ENCODE measurements at places on chromosomes 11 and 22.

- DNase-seq, result no peak
These were observed 63.9 kb downstream of the UVRAG start for GRCh38 chr11:75878933-75879332.

DNA sequence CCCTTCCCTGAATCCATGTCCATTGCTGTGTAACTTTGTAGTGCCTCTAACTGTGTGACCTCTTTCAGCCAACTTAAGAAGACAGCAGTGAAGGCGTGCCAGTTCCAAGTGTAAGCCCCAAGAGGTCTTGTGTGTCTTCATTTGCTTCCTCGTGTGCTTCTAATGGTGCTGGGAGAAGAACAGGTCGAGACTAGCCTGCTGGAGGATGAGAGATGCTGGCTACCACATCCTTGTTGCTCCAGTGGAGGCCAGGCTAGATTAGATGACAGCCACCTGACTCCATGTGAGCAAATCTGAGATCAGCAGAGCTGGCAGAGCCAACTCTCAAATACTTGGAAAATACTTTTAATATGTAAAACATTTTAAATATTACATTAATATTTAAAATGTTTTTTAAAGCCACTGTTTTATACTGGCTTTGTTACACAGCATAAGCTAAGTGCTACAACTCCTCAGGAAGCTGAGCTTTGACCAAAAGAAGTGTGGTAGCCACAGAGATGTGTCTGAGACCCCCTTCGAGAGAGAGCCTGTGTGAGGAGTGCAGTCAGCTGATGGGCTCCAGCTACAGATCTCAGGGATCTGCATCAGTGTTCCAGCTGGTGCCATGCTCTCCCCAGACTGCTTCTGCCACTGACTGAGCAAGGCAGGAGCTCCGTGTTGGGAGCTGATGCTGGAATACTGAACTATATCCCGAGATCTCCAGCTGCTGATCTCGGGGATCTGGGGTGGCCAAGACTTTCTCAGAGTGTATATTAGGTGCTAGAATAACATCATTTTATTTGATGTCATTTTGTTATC is 8.9 kb downstream of the KCNJ11 start:
- DNase-seq, result no peak

DNA sequence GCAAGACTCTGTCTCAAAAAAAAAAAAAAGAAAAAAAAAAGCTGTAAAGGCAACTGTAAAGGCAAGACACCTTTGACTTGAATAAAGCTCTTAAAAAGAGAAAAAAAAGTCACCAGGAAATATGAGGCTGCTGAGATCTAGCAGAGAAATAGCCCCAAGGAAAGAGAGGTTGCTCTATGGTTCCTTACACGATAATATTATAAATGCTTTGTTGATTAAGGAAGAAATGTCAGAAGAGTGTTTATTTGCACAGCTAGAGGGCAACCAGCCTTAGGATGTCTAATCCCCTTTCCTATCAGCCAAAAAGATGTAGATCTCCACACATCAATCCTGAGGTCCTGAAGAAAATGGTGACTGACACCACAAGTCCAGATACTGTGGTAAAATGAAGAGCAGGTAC is 32.0 kb downstream of the RBFOX2 start:
- DNase-seq, result no peak

DNA sequence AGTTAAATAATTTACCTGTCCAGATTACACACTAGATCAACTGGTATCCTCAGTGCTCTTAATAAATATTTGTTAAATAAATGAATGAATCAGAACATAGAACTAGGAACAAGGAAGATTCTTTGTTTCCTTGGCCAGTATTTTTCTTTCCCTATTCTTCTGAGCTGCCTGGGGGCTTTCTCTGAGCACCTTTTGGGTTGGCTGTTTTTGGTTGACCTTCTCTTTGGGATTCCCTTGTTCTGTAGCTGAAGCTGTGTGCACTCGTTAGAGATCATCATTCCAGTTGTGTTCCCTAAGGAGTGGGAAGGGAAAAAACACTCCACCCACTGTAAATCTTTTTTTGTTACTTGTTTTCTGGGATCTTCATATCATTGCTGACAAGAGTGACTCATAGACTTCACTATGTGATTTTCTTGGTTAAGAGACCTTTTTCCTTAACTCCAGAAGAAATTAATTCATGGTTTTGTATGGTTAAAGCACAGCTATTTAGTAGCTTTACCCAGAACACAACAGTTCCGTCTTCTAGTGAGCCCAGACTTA is 84.3 kb downstream of the STIM1 start:
- DNase-seq, result no peak

DNA sequence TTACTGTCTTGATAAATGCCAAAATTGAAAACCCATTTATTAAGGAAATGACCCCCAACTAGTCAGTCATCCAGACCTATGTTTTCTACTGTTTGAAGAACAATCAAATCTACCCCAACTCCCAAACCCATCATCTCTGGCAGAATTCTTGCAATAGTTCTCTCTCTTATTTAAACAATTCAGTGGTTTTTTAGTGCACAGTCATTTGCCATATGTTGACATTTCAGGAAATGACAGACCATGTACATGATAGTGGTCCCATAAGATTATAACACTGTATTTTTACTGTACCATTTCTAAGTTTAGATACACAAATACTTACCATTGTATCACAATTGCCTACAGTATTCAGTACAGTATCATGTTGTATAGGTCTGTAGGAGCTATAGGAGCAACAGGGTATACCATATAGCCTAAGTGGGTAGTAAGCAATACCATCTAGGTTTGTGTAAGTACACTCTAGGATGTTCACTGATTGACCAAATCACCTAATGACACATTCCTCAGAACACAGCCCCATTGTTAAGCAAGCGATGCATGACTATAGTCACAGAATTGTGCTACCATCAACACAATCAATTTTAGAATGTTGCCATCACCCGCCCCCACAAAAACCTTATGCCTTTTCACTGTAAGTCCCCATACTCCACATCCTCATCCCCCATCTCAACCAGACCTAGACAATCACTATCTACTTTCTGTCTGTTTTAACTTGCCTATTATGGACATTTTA is 41.8 kb downstream of the MMP20 start:
- DNase-seq, result no peak

- DNase-seq, result no peak
These were observed 77.2 kb upstream of the CLPB start for GRCh38 chr11:72511393-72512047.

GRCh38 chr22:33426451-33426850 is 368.3 kb upstream of the SYN3 start:
- no peak for DNase-seq

DNA sequence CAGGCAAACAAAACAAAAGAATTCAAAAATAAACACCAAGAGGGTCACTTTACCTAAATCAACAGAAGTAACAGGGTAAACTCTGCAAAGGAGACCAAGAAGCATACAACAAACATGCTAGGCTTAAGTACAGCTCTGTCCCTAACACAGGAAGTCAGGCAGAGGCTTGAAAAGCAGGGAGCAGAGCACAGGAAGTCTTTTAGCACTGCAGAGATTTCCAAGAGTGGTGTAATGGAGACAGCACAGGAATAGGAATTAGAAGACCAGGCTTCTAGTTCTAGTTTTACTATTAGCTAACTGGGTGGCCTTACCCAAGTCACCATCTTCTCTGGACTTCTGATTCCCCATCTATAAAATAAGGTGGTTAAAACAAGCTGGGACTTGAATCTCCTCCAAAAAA is 1.9 kb downstream of the RBFOX2 start:
- no peak for DNase-seq

DNA sequence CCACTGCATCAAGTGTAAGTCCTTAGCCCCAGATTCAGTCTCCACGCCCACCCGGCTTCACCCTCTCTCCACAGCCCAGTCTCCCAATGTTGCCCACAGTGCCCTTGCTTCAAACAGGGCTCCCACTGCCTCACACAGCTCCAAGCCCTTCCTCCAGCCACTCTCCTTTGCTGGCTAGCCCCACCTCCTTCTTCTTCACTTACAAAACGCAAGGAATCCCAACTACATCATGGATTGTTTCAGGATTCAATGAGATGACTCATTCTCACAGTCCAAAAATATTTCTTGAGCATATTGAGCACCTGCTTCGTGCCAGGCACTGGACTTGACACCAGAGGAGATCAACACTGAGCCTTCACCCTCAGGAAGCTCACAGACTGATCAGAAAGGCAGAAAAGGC is 533.5 kb downstream of the BUD13 start:
- DNase-seq, result no peak

DNA sequence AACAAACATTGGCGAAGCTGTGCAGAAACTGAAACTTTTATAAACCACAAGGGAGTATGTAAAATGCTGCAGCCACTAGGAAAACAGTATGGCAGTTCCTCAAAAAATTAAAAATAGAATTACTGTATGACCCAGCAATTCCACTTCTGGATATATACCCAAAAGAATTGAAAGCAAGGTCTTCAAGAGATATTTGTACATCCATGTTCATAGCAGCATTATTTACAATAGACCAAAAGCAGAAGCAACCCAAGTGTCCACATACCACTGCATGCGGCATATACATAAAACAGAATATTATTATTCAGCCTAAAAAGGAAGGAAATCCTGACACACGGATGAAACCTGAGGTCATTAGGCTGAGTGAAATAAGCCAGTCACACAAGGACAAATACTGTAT is 85.8 kb downstream of the RELT start:
- no peak for DNase-seq

GRCh38 chr11:131612533-131612932 is 242.1 kb downstream of the NTM start:
- DNase-seq, result peak; percentile 43

DNA sequence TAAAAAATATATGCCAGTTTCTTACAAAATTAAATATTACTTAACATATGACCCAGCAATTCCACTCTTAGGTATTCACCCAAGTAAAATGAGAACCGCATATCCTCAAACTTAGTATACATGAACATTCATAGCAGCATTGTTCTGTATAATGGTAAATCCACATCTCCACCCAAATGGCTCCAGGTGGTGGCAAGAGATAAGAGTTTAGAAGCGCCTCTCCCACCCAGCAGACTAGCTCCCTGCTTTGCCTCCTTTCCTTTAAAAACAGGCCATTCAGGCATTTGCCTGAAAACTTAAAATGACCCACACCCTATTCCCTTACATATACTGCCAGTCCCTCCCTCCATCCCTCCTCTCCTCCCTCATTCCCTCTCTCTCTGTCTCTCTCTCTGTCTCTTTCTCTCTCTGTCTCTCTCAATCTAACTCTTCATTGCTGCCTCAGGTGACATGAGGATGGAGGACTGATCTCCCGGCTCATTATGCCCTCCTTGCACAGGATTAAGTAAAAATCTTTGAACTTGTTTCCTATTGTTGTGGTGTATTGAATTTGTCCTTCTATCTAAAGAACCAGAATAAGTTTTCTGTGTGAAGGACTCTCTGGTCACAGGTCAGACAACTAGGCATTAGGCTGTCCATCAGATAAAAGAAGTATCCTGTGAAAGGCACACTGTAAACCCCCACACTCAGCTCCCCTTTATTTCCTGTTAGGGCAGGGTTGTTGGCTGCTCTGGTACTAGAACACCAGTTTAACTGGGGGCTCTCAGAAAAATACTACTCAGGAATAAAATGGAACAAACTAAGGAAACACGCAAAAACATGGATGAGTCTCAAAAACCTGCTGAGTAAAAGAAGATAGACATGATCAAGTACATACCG is 48.3 kb downstream of the RRP8 start:
- no peak for DNase-seq

- no peak for DNase-seq
These were observed 5.9 kb downstream of the NCAM1 start for GRCh38 chr11:112967082-112967481.

- no peak for DNase-seq
These were observed 35.0 kb upstream of the TPBGL start for GRCh38 chr11:75205564-75206020.

Data from left ventricle myocardium inferior (tissue), 1 donor.